ENCODE measurements at places on chromosomes 16 and 17.
A peak's percentile ranks its signal among the peaks of the same experiment; 100 is the strongest.

DNA sequence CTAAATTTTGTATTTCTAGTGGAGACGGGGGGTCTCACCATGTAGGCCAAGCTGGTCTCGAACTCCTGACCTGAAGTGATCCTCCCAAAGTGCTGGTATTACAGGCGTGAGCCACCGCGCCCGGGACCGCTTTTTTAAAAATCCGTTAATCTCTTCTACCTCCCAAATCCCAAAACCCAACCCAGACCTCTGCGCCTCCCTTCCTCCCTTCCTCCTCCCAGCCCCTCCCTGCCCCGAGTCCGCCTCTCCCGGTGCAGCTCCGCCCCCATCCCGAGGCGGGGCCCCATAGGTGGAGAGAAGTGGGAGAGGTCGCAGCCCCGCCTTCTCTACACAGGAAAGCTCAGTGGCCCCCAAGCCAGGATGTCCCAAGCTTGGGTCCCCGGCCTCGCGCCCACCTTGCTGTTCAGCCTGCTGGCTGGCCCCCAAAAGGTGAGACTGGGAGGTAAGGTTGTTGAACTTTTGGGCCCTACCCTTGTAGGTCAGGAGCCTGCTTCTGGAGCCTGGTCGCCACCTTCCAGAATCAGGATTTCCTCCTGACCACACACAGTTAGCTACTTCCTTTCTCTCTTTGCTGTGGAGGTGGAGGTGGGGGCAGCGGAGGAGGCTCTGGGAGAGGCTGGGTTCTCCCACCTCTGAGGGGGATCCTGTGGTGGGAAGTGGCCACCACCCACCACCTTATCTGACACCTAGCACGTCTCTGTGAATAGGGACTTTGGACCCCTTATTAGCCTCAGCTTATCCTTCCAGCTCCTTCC, at the start of gene TMEM92:
TMEM92 (plus strand) TSS at position 325 of the 755 bp plus-strand sequence; CDS start at position 361, 36 bp downstream.
- DNase-seq, result no peak

- DNase-seq, result no peak
These were observed 10.2 kb upstream of the KRT20 start for GRCh38 chr17:40895106-40895730.

- DNase-seq, result peak; percentile 22
These were observed 4.5 kb downstream of the ALKBH5 start for GRCh38 chr17:18187821-18188761.

DNA sequence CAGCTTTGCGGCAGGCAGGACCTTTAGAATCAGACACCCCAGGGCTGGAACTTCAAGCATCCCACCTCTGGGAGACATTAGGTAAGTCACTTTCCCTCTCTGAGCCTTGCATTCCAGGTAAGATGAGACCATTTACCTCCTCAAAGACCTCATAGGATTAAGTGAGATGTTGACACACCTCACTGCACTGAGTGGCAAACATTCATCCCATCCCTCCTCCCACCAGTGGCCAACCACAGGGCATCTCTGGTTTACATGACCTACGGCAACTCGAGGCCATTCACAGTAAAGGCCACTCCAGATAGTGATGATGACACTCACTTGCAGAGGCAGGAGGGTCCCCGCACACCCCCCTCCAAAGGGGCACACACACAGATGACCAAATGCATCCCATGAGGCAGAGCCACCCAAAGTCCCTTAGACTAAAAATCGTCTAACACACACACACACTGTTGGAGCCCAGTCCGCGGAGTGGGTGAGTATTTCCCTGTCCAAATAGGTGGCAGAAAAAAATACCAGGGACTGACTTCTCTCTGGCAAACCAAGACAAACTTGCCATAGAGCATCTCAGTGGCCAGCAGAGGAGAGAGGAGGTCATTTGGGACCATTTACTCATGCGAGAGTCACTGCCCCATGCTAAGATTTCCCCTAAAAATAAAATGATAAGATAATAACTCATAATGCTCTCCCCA, 454.9 kb downstream of the SOX9 start:
- DNase-seq, result no peak

GRCh38 chr17:76140661-76141211, 309 bp downstream of the FOXJ1 start:
- no peak for DNase-seq

GRCh38 chr17:7912927-7913524, 3.1 kb downstream of the RNF227 start:
- DNase-seq, result peak; percentile 56

DNA sequence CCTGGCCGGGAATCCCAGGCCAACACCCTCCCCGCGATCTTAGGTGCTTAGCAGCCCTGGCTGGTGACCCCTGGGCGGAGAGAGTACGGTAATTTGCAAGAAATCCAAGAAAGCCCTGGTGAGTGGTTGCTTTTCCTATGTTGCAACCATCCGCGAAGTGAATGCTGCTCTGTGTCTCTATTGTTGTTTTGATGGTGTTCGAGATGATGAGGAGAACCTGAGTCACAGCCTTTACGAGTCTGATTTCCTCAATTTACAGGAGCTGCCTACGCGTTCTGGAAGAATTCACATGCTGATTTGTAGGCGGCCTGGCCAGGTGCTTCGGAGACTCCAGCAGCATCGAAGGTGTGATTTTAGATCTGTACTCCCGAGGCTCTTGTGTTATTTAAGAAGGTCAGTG, 63.3 kb downstream of the TMEM235 start:
- no peak for DNase-seq

GRCh38 chr17:78879635-78880186, 23.3 kb downstream of the CEP295NL start:
- no peak for DNase-seq

Data from midbrain (tissue), 1 donor.